ENCODE measurements at places on chromosomes 2 and 18.

GRCh38 chr2:20633794-20634506 lies 16.9 kb downstream of the HS1BP3 start:
- DNase-seq, result no peak

DNA sequence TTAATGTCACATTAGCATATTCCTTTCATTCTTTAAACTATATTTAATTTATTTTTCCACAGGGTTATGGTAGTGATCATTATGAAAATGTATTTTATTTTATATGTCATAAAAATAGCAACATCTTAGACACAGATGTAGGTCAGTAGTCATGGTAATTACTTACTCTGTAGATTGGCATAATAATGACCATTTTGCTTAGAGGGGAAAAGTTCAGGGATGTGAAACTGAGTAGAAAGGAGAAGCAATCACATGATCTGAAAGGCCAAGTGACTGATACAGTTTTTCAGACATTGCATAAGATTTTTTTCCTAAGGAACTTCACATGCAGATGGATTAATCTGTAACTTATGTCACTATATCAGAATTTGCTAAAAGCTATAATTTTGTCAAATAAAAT lies 286.9 kb downstream of the CTNNA2 start:
- no peak for DNase-seq

DNA sequence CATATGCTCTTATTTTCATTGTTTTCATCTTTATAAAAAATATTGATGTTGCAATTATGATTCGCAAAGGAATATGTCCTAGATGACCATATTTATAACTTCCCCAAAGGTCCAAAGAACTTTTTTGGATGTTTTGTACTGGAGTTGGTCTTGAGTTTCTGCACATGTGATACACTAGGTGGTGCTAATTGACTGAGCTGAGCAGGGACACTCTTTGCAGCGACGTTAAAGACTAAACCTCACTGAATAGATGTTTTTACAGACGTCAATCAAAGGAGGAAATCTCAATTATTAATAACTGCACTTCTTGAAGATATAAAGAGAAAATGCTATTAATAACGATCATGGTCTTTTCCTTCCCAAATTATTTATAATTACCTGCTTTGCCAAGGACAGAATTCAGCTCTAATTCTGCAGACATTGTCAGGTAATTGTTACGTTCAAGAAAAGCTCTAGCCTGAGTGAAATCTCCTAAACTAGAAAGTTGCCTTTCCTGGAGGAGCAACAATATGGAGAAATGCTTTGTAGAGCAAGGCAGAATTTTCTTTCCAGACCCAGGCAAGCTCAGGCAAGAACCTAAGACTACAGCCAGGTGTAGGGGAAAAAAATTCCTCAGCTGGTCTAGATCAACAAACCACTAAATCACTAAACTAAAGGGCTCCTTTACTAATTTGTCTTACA lies 119.3 kb upstream of the RBBP8 start:
- no peak for DNase-seq

- DNase-seq, result no peak
Measured at GRCh38 chr2:167190053-167190452, 301.8 kb downstream of the XIRP2 start.

- DNase-seq, result no peak
Measured at GRCh38 chr18:38458698-38459097, 893.1 kb upstream of the CELF4 start.

GRCh38 chr2:38159597-38159996 lies 83.6 kb upstream of the CYP1B1 start:
- DNase-seq, result no peak

GRCh38 chr18:21184396-21184996 lies 57.5 kb upstream of the GREB1L start:
- no peak for DNase-seq

GRCh38 chr2:207768168-207768865 lies 1.4 kb downstream of the FZD5 start:
- no peak for DNase-seq

GRCh38 chr2:146964494-146964893 lies 880.3 kb upstream of the ACVR2A start:
- DNase-seq, result no peak

- DNase-seq, result no peak
Measured at GRCh38 chr2:10412380-10412779, 35.7 kb downstream of the ODC1 start.

DNA sequence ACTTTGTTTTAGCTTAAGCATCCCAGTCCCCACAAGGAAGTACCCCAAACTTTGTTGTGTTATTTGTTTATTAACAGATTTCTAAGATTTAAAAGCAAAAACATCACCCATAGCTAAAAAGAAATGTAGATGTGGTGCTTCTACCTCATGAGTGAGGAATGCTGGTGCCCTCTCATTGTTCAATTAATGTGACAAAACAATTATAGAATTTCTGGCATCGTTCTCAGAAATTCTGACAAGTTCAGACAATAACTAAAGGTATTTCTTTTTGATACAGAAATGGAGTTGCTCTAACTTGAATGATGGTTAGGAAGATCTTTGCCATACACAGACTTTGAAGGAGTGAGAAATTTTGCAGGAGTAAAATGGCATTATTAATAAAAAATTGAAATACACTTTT lies 42.9 kb downstream of the SPRED2 start:
- DNase-seq, result no peak

- no peak for DNase-seq
Measured at GRCh38 chr2:172624996-172625395, 69.1 kb downstream of the PDK1 start.

All from stimulated activated CD8-positive, alpha-beta memory T cell treated with anti-CD3 and anti-CD28 coated beads, Interleukin-12 subunit alpha, Interleukin-12 subunit beta, amount 100 ng/mL, for 1 hour (primary cell).